ENCODE measurements at places on chromosomes 2 and 18.

DNA sequence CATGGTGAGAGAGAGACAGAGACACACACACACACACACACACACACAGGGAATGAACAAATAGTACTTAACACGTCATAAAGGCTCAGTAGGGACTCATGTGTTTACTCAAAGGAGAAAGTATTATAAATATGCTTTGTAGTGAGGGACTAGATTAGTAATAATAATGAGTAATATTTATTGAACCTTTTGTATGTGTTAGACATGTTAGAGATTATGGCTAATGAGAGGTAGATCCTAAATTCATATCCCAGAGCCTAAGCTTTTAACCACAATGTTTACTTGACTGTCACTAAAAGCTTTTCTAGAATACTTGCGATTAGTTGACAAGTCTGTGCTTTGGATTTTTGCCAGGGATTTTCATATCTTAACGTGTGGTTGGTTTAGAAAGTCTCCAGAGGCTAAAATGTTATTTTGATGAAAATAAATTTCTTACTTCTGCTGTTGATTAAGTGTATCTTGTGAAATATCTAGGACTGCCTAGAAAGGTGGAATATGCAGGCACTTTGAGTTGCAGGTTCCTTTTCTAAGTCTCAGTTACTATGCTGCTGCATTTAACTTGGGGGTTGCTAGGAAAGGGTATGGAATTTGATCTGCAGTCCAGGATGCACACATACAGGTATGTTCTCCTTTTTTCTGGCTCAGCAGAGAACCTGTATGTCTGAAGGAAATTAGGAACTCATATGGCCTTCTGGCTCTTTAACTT lies 64.5 kb downstream of the UBR3 start:
- no peak for DNase-seq

GRCh38 chr2:224646242-224646846 lies 61.2 kb upstream of the CUL3 start:
- DNase-seq: peak; percentile 18

GRCh38 chr18:59265246-59265973 lies 7.8 kb downstream of the RAX start:
- DNase-seq: peak; percentile 14

- peak; percentile 75 for DNase-seq
These were observed 26.4 kb upstream of the ARMC9 start for GRCh38 chr2:231172025-231172424.

GRCh38 chr18:79944746-79945117 lies 6.7 kb downstream of the SLC66A2 start:
- DNase-seq: no peak

GRCh38 chr2:175631245-175631623 lies 370.8 kb downstream of the LNPK start:
- DNase-seq: no peak

DNA sequence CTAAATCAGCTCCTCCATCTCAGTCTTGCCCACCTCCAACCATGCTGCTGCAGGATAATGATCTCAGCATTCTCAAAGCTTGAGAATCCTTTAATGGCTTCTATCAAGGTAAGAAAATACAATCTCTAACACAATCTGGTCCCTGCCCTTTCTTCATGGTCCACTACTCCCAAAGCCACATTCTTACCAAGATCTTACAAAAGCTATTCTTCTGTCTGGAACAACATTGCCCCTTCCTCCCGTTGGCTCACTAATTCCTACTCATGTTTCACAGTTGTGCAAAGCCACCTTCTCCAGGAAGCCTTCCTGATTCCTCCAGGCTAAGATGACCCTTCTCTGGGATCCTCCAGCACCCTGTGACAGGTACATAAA lies 5.9 kb upstream of the SFXN5 start:
- DNase-seq: no peak

DNA sequence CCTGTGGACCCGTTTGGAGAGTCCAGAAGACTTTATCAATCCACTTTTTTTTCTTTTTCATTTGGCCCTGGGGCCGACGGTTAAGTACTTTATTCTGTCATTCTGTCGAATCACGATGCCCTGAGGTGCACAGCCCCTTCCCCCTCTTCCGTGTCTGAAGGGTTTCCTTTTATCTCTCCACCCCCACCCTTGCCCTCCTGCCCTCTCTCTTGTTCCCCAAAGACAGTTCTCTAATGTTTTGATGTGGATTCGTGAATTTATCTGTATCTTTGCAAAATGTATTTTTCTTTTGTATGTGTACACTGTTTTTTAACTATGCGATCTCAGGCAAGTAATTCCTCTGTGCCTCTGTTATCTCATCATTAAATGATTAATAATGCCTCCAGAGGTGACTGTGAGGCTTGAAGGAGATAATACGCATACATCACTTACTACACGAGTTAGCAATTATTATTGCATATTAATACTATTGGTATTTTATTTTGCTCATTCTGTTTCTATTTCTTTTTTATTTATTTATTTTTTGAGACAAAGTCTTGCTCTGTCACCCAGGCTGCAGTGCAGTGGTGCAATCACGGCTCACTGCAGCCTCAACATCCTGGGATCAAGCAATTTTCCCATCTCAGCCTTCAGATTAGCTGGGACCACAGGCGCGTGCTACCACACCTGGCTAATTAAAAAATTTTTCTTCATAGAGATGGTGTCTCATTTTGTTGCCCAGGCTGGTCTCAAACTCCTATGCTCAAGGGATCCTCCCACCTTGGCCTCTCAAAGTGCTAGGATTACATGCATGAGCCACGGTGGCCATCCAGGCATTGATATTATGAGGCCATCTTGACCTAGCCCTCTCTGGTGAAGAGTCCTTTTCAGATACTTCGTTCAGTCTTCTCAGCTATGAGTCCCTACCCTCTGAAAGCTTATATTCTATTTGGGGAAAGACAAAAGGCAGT lies 1.4 kb upstream of the CASP8 start:
- no peak for DNase-seq

DNA sequence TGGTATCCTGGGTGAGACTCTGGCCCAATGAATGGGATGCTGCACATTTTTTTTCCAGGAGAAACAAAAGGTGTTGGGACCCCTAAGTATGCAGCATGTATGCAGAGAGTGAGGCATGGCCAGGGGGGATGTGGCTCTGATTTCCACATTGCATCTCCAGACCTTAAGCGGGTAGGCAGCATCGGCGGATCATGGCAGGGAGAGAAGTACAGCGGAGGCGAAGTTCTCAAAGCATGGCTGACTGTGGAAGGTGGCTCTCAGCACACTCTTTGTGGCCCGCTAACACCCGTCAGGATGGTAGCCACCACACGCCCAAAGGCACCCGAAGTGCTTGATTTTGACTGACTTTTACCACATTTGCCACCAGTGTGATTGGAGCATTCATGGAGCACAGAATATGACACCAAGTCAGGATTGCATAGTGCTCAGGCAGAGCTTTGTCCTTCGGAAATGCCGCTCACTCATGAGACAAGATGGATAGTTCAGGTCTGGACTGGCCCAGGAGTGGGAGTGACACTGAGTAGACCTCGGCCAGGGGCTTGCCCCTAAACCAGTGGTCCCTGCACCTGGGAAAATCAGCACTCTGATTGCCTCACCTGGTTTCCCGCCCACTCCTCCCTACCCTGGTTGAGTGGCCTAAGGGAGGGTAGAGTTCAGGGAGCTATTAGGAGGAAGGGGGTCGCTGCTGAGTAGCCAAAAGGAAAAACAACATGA lies 14.2 kb downstream of the INPP4A start:
- no peak for DNase-seq

GRCh38 chr2:33354981-33355380 lies 121.5 kb upstream of the RASGRP3 start:
- no peak for DNase-seq

DNA sequence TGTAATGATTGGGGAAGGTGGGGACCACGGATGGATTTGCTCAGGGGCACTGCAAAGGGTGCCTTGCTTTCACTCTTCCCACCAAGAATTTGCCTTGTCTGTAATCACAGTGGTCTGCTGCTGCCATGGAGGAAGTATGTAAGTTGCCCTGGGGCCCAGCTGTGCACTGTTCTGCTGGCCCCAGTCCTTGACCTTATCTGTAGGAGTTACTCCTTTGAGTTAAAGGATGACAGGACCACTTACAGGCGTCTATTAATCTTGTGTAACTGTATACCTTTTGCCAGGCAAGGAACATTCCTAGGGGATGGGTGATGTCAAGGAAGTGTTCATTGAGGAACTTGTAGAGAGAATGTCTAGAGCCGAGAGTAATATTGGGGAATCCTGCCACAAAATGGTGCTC lies 212.8 kb upstream of the LRRTM1 start:
- DNase-seq: no peak

- DNase-seq: no peak
These were observed 129.3 kb upstream of the HAAO start for GRCh38 chr2:42921721-42922120.

GRCh38 chr18:76460482-76460881 lies 34.6 kb downstream of the ZNF516 start:
- no peak for DNase-seq

GRCh38 chr2:236581546-236581945 lies 11.9 kb downstream of the ACKR3 start:
- no peak for DNase-seq

DNA sequence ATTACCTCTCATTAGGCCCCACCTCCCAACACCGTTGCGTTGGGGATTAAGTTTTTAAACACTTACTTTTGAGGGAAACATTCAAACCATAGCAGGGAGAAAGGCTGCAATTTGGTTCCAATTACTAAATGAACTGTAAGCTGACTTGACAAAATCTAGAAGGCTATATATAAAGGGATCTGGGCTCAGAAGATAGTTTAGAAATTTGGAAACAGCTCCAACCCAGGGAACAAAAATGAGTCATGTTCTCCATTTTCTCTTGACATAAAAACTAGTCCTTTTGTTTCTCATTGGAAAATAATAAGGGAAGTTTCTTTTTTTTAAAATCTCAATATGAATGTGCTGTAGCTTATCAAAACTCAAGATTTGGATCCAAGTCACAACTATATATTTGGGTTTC lies 17.5 kb downstream of the MOGAT1 start:
- peak; percentile 56 for DNase-seq

DNA sequence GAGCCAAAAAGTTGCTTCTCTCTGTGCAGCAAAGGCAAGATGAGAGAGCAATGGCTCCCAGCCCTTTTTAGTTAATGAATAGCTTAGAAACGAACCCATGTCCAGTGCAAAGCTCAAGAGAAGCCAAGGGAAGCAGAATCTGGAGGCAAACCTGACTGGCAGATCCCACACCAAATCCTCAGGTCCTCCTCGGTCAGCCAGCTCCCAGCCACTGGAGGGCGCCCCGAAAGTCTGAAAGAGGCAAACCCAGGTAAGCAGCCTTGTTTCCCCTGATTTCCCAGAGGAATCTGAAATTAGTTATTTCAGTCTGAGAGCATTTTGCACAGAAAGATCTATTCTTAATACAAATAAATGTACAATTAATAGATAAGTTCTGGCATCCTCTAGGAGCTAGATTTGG lies 71.3 kb upstream of the PID1 start:
- DNase-seq: peak; percentile 26

DNA sequence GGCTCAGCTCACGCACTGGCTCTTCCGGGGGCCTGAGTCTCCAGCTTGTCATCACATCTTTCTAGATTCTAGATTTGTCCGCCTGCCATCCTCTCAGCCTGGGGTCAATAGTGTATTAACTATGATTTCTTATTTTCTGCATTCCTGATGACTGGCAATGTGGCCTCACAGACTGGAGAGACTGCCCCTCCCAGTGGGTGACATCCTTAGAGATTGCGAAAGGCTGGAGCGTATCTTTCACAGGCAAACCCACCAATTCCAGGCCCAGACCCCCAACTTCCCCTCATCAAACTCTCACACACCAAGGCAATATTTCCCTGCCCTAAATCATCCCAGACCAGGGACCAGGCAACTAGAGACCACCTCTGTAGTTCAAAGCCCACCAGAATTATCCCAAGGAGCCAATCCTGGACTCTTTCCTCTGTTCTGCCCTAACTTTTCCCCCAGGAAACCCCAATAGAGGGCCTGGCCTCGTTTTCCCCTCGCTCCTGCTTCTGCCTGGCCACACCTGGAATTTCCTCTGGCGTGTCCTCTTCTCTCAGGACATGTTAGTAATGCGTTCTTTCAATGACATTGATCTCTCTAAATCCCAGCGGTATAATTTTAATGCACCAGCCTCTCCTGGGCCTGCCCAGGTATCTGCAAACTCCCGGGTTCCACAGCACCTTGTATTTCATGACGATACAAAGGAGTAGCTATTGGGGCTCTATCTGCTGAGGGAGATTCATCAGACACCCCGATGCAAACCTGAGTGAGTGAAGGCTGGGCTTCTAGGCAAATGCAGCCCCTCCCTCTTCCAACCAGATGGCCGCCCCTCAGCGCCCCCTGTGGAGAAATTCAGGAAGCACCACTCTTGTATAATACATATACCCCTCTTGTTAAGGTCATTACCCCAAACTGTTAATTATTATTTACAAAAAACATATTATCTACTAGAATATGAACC lies 2.4 kb upstream of the KCNF1 start:
- peak; percentile 19 for DNase-seq

DNA sequence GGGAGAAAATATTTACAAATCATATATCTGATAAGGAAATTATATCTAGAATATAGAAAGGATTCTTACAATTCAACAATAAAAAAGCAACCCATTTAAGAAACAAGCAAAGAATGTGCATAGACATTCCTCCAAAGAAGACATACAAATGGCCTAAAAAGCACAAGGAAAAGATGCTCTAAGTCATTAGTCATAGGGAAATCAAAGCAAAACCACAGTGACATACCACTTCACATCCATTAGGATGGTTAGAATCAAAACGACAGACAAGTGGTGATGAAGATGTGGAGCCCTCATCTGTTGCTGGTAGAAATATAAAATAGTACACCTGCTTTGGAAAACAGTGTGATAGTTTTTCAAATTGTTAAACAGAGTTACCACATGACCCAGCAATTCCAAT lies 48.2 kb downstream of the MAPRE2 start:
- DNase-seq: no peak

- DNase-seq: no peak
These were observed 37.0 kb upstream of the ERMN start for GRCh38 chr2:157362627-157363026.

- no peak for DNase-seq
These were observed 93.9 kb downstream of the SPTBN1 start for GRCh38 chr2:54549917-54550518.

- no peak for DNase-seq
These were observed 143.7 kb downstream of the NAPG start for GRCh38 chr18:10669441-10670100.

- DNase-seq: no peak
These were observed 12.4 kb downstream of the MYO5B start for GRCh38 chr18:50182511-50182910.

- DNase-seq: peak; percentile 10
These were observed 64.7 kb downstream of the CCDC148 start for GRCh38 chr2:158391876-158392275.

GRCh38 chr2:160582490-160583145 lies 89.0 kb upstream of the RBMS1 start:
- no peak for DNase-seq

GRCh38 chr2:12046641-12047040 lies 300.2 kb downstream of the LPIN1 start:
- no peak for DNase-seq

DNA sequence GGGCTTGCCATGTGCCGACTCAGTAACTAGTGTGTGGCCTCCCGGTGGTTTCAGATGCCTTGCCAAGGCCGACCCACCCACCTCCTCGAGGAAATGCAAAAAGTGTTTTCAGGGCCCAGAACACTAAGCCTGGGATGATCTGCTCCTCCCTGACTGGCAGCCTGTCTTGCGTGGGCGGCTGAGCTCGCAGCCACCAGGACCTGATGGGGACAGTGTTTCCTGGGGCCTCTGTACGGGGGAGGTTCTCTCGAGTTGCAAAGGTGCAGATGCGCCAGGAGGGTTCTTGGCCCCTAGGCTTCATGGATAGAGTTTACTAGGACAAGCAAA lies 85.2 kb downstream of the GLI2 start:
- DNase-seq: no peak
